Type B pancreatic cell (in vitro differentiated cells): ENCODE measurements at places on chromosomes 2 and 18. TPM values are rescaled to one million over a fixed set of nuclear protein-coding genes. Genes with fewer than 3 reads are reported as not detected.

CCBE1 gene
- total RNA-seq, result 8.3 and 51.3 TPM in 2 replicates

ZSWIM2 gene
- not detected in 2 replicates for total RNA-seq

SNED1 gene
- 9.7 and 140 TPM in 2 replicates for total RNA-seq

MGAT4A gene
- total RNA-seq, result 32.5 and 60.0 TPM in 2 replicates

CCDC102B gene
- total RNA-seq, result 1.0 and 3.4 TPM in 2 replicates

CDH2 gene
- total RNA-seq, result 38.2 and 145 TPM in 2 replicates

LCT gene
- 2.8 and 7.2 TPM in 2 replicates for total RNA-seq

SLC9A2 gene
- 6.3 and 10.0 TPM in 2 replicates for total RNA-seq

REG1A gene
- total RNA-seq, result 2.4 and 37.3 TPM in 2 replicates

M1AP gene
- total RNA-seq, result 0.24 and 0.71 TPM in 2 replicates

PTH2R gene
- 0.76 and 0.87 TPM in 2 replicates for total RNA-seq

CSRNP3 gene
- total RNA-seq, result 7.1 and 18.4 TPM in 2 replicates

DDX1 gene
- total RNA-seq, result 97.3 and 111 TPM in 2 replicates

RMND5A gene
- 43.7 and 45.0 TPM in 2 replicates for total RNA-seq
